ENCODE measurements at places on chromosomes 5 and 9. TPM values are rescaled to one million over a fixed set of nuclear protein-coding genes. Genes with fewer than 3 reads are reported as not detected.

CNOT6 gene
- 21.5 TPM for total RNA-seq

GRM6 gene
- not detected for total RNA-seq

CDK5RAP2 gene
- 18.7 TPM for total RNA-seq

GFI1B gene
- not detected for total RNA-seq

SCGB3A2 gene
- total RNA-seq = not detected

OTP gene
- total RNA-seq = not detected

NR5A1 gene
- total RNA-seq = not detected

PCDHB6 gene
- 0.13 TPM for total RNA-seq

STKLD1 gene
- 0.26 TPM for total RNA-seq

C5orf58 gene
- not detected for total RNA-seq

PPP3R2 gene
- not detected for total RNA-seq

SLC46A2 gene
- total RNA-seq = not detected

PCDHA8 gene
- total RNA-seq = not detected

ORM2 gene
- not detected for total RNA-seq

HOMER1 gene
- total RNA-seq = 6.3 TPM

LCN1 gene
- not detected for total RNA-seq

TTC23L gene
- total RNA-seq = 0.26 TPM

CARD9 gene
- total RNA-seq = 0.13 TPM

MYOT gene
- total RNA-seq = not detected

PCDHB12 gene
- total RNA-seq = 0.26 TPM

CCDC69 gene
- 3.4 TPM for total RNA-seq

FIBCD1 gene
- total RNA-seq = under 0.01 TPM

SOHLH1 gene
- not detected for total RNA-seq

FUT7 gene
- not detected for total RNA-seq

SPINK6 gene
- total RNA-seq = not detected

GLRX gene
- total RNA-seq = 28.8 TPM

BAAT gene
- total RNA-seq = not detected

SLC12A2 gene
- 28.6 TPM for total RNA-seq

SYNPO gene
- total RNA-seq = 12.3 TPM

UIMC1 gene
- total RNA-seq = 30.6 TPM

NEURL1B gene
- 3.5 TPM for total RNA-seq

SLC34A3 gene
- not detected for total RNA-seq

CDC25C gene
- total RNA-seq = 6.7 TPM

GABRA6 gene
- not detected for total RNA-seq

PALM2AKAP2 gene
- under 0.01 TPM for total RNA-seq

TRIM36 gene
- total RNA-seq = 0.26 TPM

FOXD4L3 gene
- total RNA-seq = under 0.01 TPM

MELK gene
- 8.7 TPM for total RNA-seq

ADCY2 gene
- not detected for total RNA-seq

CDH9 gene
- total RNA-seq = not detected

PLPP7 gene
- 2.3 TPM for total RNA-seq

ARL14EPL gene
- under 0.01 TPM for total RNA-seq

NUTM2F gene
- total RNA-seq = not detected

TAF11L10 gene
- not detected for total RNA-seq

TAF7 gene
- 51.2 TPM for total RNA-seq

PCDHGB5 gene
- 9.7 TPM for total RNA-seq

POLK gene
- total RNA-seq = 22.0 TPM

Data from dermis microvascular lymphatic vessel endothelial cell (primary cell).